HuH-7.5 (cell line): ENCODE measurements at places on chromosomes 6 and 20.

DNA sequence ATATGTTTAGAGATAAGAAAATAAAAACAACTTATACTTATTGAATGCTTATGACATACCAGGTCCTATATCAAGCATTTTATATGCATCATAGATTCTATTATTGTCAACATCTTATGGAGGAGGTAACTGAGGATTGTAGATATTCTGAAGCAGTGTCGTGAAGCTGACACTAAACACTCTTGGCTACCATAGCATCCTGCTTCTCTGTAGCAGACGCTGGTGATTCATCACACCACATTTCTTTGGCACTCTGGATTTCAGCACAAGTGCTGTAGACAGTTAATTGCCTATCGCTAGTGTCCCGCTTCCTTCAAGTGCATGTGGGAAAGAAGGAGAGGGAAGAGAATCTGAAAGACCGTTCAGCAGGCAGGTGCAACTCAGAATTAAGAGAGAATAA, 317.1 kb downstream of the PLCB1 start:
- no peak for DNase-seq

GRCh38 chr20:63574156-63574828, at the start of gene HELZ2:
Gene HELZ2 (minus strand): TSS chr20:63574239. CDS start chr20:63572385, 1,854 bp downstream.
- peak; percentile 92 for DNase-seq

DNA sequence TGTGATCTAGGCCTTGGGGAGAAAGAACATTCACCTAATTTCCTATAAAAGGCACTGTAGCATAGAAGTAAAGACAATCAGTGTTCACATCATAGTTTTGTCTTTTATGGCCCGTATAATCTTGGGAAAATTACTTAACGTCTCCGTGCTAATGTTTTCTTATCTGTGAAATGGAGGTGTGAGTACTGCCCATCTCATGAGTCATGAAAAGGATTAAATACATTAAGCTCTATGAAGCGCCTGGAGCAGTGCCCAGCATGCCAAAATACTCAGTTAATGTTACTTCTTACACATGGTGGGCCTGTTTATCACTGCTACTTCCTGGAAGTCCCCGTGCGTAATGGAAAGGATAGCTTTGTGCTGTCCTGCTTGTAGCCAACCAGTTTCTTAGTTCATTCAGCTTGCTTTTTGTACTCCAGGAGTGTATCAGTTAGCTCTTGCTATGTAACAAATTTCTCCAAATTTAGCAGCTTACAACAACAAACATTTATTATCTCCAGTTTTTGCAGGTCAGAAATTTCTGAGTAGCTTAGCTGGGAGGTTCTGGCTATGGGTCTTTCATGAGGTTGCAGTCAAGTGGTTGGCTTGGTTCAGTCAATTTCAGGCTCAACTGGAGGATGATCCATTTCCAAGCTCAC, 103.6 kb upstream of the BMP2 start:
- no peak for DNase-seq

DNA sequence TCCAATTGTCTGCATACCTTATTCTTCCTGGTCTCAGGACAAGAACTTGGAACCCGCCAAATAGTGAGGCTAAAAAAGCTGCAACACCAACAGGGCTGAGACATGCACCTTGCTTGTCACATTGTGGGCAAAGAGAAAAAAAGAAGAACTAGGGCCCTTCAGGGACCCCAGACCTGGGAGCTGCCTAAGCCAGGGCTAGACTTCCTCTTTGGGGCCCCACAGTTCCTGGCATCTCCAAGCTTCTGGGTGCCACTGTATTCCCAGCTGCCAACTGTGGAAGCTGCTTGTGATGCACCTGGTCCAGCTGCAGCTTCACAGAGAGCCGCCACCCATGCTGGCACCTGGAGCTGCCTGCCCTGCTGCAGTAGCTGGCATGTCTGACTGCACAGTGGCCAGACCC, 370.6 kb downstream of the CD83 start:
- no peak for DNase-seq

- no peak for DNase-seq
Observed at GRCh38 chr6:49912196-49912595, 45.9 kb upstream of the CRISP1 start.

DNA sequence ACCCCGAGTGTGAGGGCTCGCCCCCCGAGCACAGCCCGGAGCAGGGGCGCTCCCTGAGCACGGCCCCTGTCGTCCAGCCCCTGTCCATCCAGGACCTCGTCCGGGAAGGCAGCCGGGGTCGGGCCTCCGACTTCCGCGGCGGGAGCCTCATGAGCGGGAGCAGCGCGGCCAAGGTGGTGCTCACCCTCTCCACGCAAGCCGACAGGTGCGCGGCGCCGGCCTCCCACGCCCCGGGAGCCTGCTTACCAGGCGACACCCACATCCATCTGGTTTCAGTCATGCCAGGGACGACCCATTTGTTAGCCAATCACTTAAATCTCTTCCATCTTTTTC, 73.5 kb upstream of the PBOV1 start:
- DNase-seq = no peak

- no peak for DNase-seq
Observed at GRCh38 chr6:44261581-44261980, 3.8 kb downstream of the NFKBIE start.

- DNase-seq = no peak
Observed at GRCh38 chr6:158807515-158808441, 11.4 kb downstream of the EZR start.

GRCh38 chr6:42410861-42411260, 40.9 kb downstream of the TRERF1 start:
- no peak for DNase-seq

GRCh38 chr20:19723813-19724430, 34.1 kb upstream of the RIN2 start:
- no peak for DNase-seq

- DNase-seq = no peak
Observed at GRCh38 chr6:105431226-105431625, 28.3 kb upstream of the PREP start.

DNA sequence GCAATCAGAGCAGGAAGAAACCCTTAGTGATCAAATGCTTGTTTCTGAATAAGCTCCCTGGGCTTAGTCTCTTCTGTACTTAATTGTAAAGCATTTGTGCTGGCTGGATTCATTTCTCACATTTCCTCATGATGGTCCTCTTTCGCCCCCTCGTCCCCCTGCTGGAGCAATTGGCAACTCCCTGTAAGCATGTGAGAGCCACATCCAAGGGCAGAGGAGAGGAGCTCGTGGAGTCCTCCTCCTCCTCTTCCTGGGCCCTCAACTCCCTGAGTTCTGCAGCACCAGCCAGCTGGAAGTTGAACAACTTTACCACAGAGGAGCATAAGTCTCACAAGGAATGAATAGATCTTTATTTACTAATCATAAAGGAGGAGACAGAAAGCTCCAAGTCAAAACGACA, 12.6 kb downstream of the ANKEF1 start:
- DNase-seq = no peak

DNA sequence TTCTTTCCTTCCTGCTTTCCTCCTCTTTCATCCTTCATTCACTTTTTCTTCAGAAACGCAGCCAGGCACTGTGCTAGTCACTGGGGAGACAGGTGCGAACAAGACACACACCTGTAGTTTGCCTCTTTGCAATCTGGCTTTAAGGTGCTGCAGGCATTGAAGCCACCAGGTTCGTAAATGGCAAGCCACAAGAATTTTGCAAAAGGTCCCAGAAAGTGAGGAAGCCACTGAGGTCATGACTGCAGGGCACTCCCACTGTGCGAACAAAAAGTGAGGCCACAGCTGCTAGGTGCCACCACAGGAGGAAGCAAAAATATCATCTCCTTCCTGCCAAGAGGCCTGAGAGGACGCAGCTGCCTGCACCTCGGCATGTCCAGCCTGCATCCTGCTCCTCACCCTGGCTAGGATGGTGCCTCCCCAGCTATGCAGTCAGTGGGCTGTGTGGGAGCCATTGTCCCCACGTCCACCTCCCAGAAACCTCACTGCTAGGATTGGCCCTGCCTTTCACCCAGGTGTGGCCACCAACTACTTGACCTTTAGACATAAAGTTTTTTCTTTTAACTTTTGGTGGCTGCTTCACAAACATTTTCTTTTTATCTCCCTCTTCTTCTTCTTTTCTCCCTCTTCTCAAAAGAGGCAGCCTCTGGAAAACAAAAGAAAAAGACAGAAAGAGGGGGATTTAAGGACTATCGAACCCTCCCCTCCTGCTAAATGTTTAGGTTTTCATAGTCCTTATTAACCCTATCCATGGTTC, 230.8 kb downstream of the BCAS1 start:
- peak; percentile 42 for DNase-seq

GRCh38 chr6:98581705-98582104, 252.7 kb upstream of the POU3F2 start:
- no peak for DNase-seq

- DNase-seq = no peak
Observed at GRCh38 chr6:147648916-147649315, 140.4 kb downstream of the SAMD5 start.

DNA sequence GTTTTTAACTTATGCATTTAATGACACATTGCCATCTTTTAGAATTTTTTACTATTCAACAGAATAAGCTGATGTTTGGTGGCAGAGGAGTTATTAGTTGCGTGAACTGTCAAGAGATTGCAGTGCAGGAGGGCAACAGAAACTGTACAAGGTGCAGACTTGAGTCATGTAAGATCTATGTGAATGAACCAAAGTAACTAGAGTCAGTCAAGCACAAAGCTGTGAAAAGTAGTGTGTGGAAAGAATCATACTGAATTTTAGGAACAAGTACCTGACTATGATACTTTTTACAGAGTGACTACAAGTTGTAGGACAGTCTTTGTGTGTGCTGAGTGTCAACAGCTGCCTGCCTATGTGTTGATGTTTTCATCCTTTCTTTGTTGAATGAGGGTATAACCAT, 2.7 kb upstream of the C6orf163 start:
- no peak for DNase-seq

GRCh38 chr6:165268987-165269386, 40.4 kb downstream of the C6orf118 start:
- no peak for DNase-seq

DNA sequence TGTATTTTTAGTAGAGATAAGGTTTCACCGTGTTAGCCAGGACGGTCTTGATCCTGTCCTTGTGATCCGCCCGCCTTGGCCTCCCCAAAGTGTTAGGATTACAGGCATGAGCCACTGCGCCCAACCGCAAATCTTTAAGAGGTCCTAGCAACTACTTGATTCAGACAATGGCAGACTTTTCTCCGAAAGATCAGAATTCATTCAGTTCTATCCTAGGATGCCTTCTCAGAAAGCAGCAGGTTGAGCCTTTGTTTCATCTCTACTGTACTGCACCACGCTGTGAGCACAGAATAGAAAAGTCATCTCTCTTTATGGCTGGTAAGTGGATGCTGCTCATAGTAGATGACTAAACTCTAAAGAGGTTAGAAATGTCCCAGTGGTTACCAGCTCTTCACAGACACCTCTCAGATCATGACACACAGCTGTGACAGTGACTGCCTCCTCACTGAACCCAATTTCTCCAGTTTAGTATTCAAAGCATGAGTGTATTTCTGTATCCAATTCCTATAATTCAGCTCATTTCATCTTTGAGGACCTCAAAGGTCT, 6.0 kb upstream of the HSF2 start:
- no peak for DNase-seq

GRCh38 chr6:168225471-168225911, 94.1 kb downstream of the DACT2 start:
- DNase-seq = no peak

DNA sequence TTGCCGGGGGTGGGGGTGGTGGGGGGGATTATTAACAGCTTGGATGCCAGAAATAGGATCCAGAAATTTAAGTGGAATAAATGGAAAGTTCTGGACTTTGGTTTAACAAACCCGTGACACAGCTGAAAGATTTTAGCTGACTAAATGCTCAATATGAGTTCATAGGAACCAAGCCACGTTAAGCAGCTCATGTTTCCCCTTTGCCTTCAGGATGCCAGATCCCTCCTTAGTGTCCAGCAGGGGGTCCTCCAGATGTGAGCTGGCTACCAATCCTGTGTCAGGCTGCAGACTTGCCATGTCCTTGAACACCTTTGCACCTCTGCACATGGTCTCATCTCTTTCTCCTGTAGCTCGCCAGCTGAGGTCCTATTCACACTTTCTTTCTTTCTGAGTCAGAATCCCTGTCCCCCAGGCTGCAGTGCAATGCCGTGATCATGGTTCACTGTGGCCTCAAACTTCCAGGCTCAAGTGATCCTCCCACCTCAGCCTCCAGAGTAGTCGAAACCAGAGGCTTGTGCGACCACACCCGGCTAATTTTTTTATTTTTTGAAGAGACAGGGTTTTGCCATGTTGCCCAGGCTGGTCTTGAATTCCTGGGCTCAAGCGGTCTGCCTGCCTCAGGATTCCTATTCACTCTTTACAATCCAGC, 133.3 kb upstream of the ARMC2 start:
- no peak for DNase-seq

DNA sequence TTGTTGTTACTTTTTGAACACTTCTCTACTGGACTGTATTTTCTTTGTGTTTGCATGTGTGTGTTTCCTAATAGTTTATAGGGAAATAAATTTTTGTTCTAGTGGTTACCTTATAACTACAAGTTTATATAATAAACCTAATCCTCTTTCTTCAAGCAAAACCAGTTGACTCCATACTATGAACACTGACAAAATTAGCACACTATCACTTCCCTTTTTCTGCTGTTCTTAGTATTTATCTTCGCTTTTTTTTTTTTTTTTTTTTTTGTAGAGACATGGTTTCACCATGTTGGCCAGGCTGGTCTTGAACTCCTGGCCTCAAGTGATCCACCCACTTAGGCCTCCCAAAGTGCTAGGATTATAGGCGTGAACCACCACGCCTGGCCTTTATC, 25.0 kb upstream of the C6orf62 start:
- no peak for DNase-seq

- DNase-seq = no peak
Observed at GRCh38 chr6:111231090-111231459, 143.8 kb downstream of the SLC16A10 start.

- DNase-seq = no peak
Observed at GRCh38 chr6:150722614-150723344, 123.1 kb downstream of the PLEKHG1 start.

GRCh38 chr20:56187534-56188165, 60.9 kb upstream of the MC3R start:
- DNase-seq = no peak
